ENCODE measurements at places on chromosomes 12 and 14. TPM values are rescaled to one million over a fixed set of nuclear protein-coding genes. Genes with fewer than 3 reads are reported as not detected.

BMP4 gene
- 0.26 TPM for total RNA-seq

TTC9 gene
- 1.5 TPM for total RNA-seq

CLECL1 gene
- total RNA-seq: 2.8 TPM

TDRD9 gene
- 1.1 TPM for total RNA-seq

FBRSL1 gene
- total RNA-seq: 91.5 TPM

MIPOL1 gene
- not detected for total RNA-seq

STYK1 gene
- total RNA-seq: 10.7 TPM

PGF gene
- not detected for total RNA-seq

PMCH gene
- total RNA-seq: not detected

GRCh38 chr12:122087431-122088178 lies 9.0 kb downstream of the MLXIP start:
- no peak for DNase-seq

DNA sequence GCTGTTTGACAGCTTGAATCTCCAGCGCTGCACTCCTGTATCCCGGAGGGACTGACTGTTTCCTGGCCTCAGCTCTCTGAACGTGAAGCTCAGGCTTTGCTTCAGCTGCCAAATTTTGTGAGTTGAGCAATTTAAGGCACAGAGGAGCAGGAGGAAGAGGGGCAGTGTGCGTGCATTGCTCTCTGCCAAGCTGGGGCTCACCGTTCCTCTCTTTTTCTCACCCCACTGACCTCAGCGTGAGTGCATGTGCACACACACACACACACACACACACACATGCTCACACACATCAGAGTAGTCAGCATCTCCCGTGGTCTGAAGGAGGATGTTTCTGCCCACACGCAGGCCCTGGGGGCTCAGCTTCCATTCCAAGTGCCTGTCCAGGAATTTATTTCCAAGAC lies 27.8 kb upstream of the BDKRB2 start:
- DNase-seq: no peak

DNA sequence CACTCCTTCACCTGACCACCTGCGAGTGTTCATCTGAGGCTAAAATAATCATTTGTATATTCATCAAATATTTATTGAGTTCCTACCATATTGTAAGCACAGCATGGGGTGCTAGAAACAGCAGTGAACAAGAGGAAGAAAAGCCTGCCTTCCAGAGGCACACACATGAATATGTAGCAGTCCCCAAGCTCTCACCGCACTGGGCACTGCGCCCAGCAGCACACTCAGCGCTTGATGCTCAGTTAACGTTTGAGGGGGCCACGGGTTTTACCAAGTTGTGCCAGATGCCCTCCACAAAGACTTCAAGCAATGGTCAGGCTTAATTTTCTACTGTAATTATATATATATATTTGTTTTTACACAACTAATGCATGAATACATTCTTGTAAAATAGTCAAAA lies 52.0 kb downstream of the HELB start:
- no peak for DNase-seq

GRCh38 chr12:123621619-123622530 lies 11.6 kb downstream of the EIF2B1 start:
- no peak for DNase-seq

GRCh38 chr14:70073924-70074566 lies 114.7 kb downstream of the SLC8A3 start:
- peak; percentile 62 for DNase-seq

DNA sequence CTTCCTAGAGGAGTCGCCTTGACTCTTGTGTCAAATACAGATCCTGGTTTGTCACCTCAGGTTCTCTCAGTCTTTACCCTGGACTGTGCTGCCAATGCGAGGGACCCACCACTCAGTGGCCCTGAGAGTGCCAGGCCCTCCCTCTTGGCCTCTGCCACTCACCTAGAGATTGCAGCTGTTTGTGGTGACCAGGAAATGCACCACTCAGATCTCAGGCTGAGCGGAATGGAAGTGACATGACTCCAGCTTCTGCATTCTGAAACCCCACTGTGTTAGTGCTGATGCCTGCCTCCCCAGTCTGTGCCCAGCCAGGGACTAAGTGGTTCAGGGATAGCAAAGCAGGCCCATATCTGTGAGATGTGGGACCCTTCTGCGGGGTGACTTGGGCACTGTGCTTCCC lies 27.8 kb upstream of the NEDD1 start:
- no peak for DNase-seq

DNA sequence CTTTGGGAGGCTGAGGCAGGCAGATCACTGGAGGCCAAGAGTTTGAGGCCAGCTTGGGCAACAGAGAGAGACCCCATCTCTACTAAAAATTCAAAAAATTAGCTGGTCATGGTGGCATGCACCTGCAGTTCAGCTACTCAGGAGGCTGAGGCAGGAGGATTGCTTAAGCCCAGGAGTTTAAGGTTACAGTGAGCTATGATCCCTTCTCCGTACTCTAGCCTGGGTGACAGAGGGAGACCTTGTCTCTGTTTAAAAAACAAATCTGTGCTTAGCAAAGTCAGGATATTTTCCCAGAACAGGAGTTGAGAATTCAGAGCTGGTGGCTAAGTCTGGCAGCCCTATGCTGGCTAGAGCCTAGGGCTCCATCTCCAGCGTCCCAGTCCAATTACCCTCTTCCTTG lies 142.9 kb upstream of the PZP start:
- no peak for DNase-seq

DNA sequence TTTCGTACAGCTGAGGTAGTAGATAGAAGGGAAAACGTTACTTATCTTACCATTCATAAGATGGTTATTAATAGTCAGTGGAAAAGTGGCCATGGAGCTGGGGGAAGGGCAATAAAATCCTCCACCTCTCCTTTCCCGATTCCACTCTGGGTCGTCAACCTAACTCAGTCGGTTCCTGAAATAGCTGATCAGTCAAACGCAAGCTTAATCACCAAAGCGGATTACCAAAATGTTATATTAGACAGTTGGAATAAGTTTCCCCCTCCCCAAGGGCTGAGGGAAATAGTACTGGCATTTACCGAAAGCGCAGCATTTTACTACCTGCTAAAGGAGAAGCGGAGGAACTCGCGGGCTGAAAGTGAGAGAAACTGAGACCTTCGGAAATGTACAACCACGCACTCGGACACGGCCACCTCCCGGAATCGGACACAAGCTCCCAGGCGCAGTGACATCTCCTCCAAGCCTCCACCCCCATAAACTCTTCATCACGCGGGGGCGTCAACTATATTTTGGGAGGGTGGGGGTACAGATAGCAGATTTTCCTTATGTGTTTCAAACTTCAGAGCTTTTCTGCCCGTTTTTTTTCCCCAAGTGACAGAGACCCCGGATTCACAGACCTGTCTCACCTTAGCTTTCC lies 1.2 kb downstream of the PPM1H start:
- no peak for DNase-seq

DNA sequence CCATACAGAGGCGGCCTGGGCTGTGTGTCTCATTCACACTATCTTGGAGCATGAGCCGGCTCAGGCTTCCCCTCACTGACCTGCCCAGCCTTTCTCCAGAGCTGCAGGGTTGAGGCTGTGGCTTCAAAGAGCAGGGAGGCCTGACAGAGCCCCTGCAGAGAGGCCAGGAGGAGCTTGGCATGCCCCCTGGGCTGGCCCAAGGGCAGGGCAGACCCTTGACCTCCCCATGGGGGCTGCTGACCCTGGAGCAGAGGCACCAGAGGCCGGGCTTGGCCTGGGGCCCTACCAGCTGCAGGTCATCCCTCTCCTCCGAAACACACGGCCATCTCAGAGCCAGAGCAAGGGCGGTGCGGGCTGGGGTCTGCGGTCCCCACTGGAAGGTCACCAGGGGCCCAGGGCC lies 46.6 kb upstream of the FZD10 start:
- DNase-seq: no peak

- DNase-seq: no peak
Observed at GRCh38 chr12:89212339-89212771, 139.9 kb downstream of the DUSP6 start.

GRCh38 chr12:115975411-115975810 lies 302.1 kb downstream of the MED13L start:
- no peak for DNase-seq

GRCh38 chr12:120228041-120228290 lies 27.1 kb upstream of the RPLP0 start:
- DNase-seq: no peak

DNA sequence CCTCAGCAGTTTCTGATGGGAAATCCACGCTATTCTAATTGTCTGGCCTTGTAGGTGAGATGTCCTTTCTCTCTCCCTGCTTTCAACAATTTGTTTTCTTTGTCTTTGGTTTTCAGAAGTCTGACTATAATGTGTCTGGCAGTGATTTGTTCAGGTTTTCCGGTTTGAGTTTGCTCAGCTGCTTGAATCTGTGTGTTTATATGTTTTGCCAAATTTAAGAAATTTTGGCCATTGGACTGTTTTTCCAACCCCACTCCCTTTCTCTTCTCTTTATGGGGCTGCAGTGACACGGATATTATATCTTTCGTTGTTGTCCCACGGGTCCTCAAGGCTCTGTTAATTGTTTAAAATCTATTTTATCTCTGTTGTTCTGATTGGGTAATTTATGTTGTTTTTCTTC lies 105.0 kb downstream of the ADGRD1 start:
- DNase-seq: no peak

DNA sequence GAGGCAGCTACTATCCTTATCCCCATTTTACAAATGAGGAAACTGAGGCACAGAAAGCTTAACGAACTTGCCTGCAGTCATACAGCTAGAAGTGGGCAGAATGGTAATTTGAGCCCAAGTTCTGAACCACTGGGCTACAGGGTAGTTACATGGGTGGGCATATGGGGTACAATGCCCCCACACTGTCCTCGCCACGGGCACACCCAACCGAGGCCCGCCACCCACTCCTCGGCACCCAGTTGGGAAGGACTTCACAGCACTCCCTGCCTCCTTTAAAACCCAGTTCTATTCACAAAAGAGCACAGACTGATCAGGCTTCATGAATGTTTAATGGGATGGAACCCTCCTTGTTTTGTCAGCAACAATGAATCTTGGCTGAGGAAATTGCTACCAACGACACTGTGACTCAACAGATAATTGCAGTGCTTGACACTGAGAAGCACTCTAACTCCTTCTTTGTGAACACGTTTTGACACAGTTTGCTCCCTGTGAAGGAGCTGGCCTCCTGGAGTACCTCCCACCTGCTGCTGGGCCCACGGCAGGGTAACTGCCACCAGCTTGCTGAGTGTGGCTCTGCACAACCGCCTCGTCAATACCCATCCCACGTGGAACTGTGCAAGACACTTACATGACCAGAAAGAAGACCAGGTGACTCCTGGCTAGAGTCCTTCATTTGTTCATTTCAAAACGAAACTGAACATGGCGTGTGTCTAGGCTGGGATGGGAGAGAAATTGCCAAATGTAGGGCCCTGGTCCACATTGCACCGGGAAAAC lies 63.5 kb downstream of the CLMN start:
- DNase-seq: peak; percentile 44

DNA sequence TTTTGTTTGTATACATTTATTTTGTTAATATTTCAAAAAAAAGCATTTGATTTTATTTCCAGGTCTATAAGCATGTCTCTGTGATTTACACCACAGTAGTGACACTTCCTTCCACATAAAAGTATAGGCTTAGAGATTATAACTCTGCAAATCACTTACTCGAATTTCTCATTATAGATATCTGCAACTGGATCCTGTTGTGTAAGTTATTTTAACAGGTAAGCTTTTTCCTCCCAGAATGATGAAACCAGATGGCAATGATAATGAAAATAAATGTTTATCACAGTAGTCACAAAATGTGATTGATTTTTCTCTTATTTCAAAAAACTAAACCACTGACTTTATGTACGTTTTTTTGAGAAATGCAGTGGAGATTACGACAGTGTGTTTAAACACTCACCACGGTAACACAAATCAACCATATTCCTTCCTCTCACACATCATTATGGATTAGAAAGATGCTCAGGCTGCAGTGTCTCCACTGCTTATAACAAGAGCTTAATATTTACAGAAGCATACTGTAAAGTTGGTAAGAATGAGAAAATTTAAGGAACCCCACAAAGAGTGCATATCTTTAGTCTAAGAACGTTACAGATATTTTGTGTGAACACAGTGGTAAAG lies 194.6 kb downstream of the ATXN7L3B start:
- no peak for DNase-seq
